Stimulated activated CD4-positive, alpha-beta T cell treated with anti-CD3 and anti-CD28 coated beads, Interleukin-1b, Interleukin-23, amount 100 ng/mL, for 1 hour (primary cell): ENCODE measurements at places on chromosomes 6 and 20.

DNA sequence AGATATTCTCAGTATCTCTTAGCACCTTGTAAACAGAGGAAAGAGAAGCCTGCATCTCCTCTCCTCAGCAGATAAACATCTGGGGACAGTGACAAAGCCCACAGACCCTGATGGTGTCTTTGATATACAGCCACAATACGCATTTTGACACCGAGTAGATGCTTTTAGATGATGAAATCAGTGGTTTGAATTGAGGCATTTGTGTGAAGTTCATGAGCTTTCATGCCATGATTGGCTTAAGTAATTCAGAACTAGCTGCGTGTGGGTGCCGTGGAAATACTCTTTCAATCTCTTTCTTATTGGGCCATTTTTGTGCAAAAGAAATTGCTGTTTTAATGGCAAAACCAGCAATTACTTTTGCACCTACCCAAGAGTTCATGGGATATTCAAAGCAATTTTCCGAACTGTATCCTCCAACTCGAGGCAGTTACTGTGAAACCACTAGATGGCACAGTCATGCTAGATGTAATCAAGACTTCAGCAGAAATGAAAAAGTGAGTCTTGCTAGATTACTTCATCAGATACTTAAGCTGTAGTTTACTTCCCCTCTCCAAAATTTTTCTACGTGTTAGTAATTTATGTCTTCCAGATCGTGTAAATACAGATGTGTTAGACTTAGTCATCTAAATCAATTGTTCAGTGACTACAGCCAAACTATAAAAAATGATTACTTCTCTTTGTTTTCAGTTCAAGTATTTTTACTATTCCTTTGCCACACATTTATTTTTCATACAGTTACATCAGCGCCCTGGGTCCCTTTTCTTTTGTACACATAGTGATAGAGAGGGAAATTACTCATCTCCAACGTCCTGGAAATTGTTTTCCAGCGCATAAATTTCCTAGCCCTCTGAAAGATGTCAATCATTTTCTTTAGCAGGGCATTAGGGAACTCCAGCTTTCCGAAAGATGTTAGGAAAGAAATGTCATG, 49.4 kb downstream of the IYD start:
- no peak for DNase-seq

DNA sequence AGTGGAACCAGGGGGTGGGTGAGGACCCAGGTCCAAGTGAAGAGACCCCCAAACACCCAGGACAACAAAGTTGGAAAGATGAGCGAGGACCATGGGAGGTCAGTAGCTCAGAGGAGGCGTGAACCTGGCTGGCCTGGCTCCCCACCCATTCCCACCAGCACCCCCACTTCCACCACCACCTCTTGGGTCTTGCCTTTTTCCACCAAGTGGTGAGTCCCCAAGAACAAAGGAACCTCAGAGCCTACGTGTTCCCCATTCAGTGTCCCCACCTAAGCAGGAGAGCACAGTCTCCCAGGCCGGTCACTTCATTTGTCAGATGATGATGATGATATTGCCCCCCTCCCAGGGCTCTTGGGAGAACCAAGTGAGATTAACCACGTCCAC, 531 bp upstream of the VWA7 start:
- DNase-seq = no peak

GRCh38 chr20:56953048-56953586, 313.3 kb downstream of the BMP7 start:
- DNase-seq = no peak

DNA sequence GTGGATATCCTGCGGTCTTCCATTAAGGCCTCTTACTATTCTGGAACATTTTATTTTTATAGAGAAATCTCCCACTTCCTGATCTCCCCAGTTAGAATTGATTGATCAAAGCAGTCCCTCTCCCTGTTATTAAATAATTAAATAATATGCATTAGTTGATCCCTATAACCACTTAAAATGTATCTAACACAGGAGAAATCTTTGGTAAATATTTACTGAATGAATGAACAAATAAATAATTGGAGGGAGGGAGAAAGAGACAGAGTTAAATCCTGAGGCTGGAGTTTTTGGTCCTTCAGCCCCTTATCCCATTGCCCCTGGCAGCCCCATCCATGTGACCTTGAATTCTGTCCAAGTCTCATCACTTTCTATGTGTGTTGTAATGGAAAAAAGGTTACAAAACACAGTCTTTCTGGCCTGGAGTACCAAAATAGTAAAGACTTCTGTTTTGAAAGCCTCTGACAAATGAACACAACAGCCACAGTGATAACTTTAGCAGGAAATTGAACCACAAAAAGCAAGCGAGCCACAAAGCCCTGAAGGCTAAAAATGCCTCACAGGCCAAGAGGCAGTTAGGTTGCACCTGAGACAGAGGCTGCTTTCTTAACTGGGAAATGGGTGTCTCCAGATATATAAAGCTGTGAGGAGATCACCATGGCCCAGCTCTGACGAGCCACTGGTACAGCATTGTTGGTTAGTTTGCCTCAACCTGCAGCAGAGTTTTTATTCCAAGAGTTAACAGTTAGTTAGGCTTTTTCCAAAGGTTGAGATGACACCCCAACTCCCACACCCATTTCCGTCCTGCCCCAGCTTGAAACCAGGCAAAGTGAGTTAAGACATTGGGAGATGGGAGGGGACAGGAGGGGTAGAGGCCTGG, 11.3 kb downstream of the NT5E start:
- DNase-seq = no peak
